NCI-H2081 treated with DMSO at 0.1 percent for 48 hours (cell line): ENCODE measurements at places on chromosomes 1 and 21.
A peak's percentile ranks its signal among the peaks of the same experiment; 100 is the strongest.

- DNase-seq = no peak
Measured at GRCh38 chr21:42030311-42030710, 20.2 kb upstream of the ZBTB21 start.

DNA sequence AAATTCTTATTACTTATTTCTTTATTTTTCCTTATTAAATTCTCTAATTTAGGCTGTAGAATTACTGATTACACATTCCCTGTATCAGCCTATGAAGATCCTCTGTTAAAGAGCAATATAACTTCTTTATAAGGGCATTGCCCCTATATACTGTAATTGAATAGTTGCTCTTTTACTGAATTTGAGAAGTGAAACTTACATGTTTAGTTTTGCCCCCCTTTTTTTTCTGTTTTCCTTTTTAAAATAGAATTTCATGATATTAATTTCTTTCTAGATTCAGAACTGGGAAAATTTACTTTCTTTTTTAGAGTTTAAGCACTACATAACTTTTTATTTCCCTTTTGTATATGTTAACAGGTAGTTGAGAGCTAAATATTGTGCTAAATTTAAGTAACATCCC is 29.5 kb upstream of the PGM1 start:
- DNase-seq = no peak

DNA sequence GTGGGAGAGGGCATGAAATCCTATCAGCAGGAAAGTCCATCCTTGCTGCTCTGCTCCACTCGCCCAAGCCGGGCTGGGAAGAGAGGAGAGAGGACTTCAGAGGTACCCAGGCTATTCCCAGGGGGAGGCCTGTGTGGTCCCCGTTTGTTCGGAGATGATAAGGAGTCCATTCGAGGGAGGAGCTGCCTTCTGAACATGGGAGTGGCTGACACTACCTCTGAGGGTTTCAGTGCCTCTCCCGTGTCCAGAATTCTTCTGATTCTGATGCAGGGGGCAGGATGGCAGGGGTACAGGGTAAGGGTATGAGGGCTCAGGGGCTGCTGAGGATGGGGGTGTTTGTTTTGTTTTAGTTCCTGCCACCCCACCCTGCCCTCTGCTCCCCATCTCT is 40.4 kb downstream of the BACE2 start:
- DNase-seq = no peak

- no peak for DNase-seq
Measured at GRCh38 chr1:89706700-89707012, 73.7 kb downstream of the LRRC8C start.

- DNase-seq = peak; percentile 58
Measured at GRCh38 chr1:58874757-58875755, 91.2 kb upstream of the JUN start.

DNA sequence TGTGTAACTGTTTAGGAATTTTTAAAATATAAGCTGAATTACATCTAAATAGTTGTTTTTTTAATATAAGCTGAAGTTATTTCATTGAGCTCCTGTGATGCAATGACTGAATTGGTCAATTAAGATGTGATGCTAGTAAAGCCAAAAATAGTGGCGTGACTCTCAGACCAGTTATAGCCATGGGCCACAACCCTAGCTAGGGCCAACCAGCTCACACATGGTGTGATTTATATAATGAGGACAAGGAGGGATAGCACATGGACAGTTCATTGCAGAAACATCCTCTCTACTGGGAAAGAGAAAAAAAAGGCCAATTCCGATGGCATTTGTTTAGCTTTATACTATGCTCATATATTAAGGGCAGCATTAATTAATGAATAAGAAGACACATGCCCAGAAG is 119.3 kb upstream of the PROX1 start:
- no peak for DNase-seq

DNA sequence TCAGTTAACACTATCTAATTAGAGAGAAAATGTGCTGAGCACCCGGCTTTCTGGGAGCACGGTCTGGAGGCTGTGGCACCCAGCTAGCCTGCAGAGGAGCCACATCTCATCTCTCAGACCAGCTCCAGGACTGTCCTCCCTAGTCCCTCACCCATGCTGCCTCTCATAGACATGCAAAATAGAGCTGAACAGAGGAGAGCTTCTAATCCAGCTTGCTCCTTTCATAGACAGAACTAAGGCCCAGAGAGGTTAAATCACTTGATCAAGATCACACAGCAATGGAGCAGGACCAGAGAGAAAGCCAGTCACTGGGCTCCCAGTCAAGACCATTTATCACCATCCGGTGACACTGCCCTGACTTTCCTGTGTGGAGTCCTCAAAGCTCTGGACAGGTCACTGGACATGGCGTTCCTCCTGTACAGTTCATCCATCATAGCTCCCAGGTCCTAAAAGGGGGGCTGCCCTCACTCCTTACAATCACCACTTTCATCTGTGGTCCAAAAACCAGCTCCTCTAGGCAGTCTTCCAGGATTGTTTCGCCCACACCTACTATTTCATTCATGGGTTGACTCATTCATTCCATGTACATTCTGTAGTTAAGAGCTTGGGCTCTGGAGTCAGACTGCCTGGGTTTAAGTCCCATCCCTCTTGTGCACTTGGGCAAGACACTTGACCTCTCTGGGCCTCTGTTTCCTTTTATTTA is 8.8 kb upstream of the CAMK2N1 start:
- DNase-seq = no peak

DNA sequence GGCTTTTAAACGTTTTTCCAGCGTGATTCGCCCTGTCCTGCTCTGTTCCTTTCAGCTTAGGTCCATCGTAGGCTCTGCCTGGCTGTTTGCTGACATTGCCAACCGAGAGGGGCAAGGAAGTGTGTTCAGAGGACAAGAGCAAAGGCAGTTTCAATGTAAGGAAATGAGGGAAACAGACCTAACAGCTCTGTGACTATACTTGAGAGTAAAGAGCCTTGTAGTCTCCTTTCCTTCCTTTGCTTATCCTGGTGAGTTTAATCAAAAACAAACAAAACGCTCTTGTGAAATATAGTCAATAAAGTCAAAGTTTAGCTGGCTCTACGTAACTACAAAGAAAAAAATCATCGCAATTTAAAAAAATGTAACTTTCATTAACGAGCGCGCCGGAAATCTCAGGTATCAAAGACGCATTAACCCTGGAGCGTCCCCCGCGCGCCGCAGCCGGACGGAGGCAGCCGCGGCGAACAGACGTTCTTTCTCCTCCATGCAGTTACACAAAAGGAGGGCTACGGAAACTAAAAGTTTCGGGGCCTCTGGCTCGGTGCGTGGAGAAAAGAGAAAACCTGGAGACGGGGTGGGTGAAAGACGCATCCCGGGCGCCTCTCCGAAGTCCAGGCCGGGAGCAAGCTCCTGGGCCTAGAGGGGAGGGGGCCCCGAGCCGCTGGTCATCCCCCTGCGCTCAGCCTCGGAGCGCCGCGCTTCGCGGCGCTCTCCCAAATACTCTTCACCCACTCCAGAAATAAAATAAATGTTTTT is 617 bp upstream of the ADGRL2 start:
- DNase-seq = no peak

GRCh38 chr1:166905900-166906299 is 29.8 kb upstream of the TADA1 start:
- no peak for DNase-seq

- no peak for DNase-seq
Measured at GRCh38 chr1:229253151-229253974, 17.5 kb upstream of the RAB4A start.

GRCh38 chr1:197448121-197448779 is 180.2 kb downstream of the CRB1 start:
- DNase-seq = no peak

GRCh38 chr1:19262047-19262446 is 10.4 kb downstream of the MRTO4 start:
- DNase-seq = no peak

DNA sequence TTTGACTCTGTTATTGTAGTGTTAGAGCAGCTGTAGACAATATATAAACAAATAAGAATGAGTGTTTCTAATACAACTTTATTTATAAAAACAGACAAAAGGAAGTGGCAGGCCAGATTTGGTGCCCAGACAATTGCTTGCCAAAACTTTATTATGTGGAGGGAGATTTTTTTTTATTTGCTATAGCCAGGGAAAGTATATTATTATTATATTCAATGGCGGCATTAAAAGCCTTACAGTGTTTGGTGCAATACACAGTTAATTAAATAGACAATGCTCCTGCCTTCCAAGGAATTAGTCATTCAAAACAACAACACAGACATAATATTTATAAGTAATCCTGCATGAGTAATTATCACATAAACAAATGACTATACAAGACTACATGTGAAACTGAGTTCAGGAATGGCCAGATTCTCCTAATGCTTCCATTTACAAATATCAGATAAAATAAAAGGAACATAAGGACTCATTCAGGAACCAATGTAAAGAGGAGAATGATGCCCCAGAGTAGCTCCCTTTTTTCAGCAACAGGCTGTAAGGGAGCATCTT is 10.6 kb upstream of the RC3H1 start:
- no peak for DNase-seq

GRCh38 chr1:183279835-183280234 is 93.8 kb downstream of the LAMC2 start:
- DNase-seq = no peak

DNA sequence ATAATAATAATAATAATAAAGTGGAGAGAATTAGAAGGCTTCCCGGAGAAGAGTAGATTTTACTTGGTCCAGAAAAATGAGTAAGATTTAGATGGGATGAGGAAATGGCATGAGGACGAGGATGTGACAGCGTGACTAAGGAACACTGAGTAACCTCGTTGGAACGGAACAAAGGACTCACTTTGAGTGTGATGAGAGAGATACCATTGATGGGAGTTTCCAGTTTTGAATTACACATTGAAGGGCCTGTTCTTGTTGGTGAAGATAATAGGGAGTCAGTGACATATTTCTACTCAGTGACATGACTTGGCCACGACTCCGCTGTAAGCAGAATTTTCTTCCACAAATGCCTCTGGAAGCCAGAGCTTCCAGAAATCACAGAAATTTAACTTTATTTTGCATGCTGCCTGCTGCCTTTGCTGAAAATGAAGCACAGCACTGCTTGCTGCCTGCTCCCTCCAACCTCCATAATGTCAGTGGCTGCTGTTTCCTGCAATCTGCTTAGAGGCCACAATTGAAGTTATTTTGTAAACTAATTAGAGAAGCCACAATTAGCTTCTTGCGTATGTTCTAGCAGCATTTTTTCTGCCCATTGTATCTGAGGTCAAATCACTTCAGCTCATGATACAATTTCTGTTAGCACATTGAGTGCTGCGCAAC is 33.7 kb upstream of the FBXO28 start:
- DNase-seq = no peak

DNA sequence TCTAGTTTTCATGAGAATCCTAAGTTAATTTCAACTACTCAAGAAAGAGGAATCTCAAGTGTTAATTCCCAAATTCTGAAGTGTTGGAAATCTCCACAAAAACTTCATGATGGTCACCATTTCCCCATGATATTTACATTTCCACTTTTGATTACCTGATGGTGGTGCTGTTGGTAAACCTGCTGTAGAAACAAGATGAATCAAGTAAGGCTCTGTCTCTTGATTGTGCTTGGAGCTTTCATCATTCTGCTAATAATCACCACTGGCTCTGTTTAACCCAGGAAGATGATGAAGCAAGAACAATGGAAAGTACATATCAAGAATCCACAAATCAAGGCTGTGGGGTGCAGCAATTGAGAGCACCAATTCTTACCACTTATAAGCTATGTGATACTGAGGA is 77.8 kb downstream of the C4BPA start:
- no peak for DNase-seq

DNA sequence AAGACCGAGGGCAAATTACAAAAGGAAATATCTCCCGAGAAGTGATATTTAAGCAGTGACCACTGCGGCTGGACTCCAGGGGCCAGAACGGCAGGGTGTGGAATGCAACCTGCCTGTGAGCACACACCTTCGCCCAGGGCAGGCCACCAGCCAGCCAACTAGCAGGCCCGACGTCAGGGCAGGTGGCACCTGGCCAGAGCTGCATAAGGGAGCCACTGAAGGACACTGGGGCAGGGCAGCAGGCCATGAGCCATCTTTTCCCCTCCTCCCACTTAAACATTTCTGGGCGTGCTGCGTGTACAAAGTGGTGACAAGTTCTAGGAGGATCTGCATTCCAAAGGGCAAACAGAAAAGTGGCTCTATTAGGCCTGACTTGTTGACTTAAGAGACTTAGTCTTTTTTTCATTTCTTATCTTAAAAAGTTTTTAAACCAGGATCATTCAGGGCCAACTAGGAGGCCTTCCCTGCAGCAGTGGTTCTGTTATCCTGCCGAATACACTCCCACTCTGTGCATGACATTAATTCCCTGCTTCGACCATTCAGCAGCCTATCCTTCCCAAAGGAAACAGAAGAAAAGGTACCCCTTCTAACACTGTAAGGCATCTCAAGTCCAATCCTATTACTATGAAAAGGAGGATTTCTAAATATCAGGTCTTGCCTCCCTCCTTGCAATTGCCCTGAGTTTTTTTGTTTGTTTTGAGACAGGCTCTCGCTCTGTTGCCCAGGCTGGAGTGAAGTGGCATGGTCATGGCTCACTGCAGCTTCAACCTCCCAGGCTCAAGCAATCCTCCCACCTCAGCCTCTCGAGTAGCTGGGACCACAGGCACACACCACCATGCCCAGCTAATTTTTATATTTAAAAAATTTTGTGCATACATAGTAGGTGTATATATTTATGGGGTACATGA is 96.3 kb downstream of the BCAR3 start:
- DNase-seq = no peak

- DNase-seq = no peak
Measured at GRCh38 chr1:42214447-42214871, 49.9 kb upstream of the GUCA2A start.

GRCh38 chr1:52234708-52235107 is 92.8 kb downstream of the ZFYVE9 start:
- DNase-seq = no peak

- DNase-seq = no peak
Measured at GRCh38 chr1:201172999-201173610, 17.5 kb upstream of the IGFN1 start.

DNA sequence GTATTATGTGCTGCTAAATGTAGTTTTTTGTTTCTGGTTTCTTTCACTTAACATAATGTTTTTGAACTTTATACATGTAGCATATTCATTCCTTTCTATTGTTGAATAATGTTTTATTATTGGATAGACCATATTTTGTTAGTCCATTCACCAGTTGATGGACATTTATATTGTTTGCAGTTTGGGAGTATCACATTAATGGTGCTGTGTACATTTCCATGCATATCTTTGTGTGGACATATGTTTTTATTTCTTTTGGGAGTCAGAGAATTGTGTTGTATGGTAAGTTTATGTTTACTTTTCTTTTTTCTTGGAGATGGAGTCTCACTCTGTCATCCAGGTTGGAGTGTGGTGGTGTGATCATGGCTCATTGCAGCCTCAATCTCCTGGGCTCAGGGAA is 134.6 kb downstream of the MAST2 start:
- no peak for DNase-seq

GRCh38 chr1:27113861-27114260 is 41.1 kb downstream of the SLC9A1 start:
- DNase-seq = no peak

DNA sequence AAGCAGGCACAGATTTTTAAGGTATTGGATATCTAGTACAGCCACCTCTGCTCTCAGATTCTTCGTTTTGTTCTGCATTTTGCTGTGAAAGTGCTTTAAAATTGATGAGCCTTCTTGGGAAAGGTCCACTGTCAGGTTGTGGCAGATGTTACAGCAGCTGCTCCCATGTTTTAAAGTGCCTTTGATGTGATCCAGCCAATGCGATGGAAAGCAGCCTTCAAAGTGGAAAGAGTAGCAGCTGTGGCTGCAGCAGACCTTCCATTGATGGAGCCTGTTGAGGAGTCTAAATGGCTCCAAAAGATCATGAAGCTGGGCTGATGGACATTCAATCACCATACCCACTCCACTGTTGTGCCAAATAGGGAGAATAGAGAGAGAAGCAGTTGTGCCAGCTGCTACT is 816.9 kb downstream of the PLA2G4A start:
- no peak for DNase-seq
